Stimulated activated CD4-positive, alpha-beta T cell treated with anti-CD3 and anti-CD28 coated beads, Interleukin-1b, Interleukin-23, amount 100 ng/mL, for 4 hours (primary cell): ENCODE measurements at places on chromosomes 6 and 20.

- no peak for DNase-seq
These were observed 817 bp upstream of the SLCO4A1 start for GRCh38 chr20:62641321-62642050.

DNA sequence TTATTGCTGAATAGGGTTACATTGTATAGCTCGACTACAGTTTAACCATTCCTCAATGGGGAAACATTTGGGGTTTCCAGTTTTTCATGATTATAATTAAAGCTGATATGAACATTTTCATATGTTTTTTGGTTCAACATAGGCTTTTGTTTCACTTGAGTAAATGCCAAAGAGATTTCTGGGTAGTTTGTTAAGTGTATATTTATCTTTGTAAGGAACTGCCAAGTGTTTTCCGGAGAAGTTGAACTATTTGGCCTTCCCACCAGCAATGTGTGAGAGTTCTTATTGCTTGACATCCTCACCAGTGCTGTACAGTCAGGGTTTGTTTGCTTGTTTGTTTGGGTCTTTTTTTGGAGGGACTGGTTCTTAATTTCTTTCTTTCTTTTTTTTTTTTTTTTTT, 83.7 kb upstream of the RALY start:
- no peak for DNase-seq

GRCh38 chr20:49631856-49632418, 64.0 kb upstream of the PTGIS start:
- DNase-seq = no peak

- DNase-seq = no peak
These were observed 28.1 kb upstream of the AHI1 start for GRCh38 chr6:135525594-135525993.

GRCh38 chr6:26055719-26056582, 31.3 kb upstream of the HFE start:
- peak; percentile 59 for DNase-seq

GRCh38 chr6:145789443-145789842, 25.2 kb downstream of the FBXO30 start:
- no peak for DNase-seq

DNA sequence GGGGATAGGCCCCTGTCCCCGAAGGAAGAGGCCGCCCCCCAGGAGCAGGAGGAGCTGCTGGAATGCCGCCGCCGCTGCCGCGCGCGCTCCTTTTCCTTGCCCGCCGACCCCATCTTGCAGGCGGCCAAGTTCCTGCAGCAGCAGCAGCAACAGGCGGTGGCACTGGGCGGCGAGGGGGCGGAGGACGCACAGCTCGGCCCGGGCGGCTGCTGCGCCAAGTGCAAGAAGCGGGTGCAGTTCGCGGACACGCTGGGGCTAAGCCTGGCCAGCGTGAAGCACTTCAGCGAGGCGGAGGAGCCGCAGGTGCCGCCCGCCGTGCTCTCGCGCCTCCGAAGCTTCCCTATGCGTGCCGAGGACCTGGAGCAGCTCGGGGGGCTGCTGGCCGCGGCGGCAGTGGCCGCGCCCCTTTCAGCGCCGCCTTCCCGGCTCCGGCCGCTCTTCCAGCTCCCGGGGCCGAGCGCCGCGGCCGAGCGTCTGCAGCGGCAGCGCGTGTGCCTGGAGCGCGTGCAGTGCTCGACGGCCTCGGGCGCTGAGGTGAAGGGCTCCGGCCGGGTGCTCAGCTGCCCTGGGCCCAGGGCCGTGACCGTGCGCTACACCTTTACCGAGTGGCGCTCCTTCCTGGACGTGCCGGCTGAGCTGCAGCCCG, 630 bp downstream of the PPP1R3G start:
- no peak for DNase-seq

DNA sequence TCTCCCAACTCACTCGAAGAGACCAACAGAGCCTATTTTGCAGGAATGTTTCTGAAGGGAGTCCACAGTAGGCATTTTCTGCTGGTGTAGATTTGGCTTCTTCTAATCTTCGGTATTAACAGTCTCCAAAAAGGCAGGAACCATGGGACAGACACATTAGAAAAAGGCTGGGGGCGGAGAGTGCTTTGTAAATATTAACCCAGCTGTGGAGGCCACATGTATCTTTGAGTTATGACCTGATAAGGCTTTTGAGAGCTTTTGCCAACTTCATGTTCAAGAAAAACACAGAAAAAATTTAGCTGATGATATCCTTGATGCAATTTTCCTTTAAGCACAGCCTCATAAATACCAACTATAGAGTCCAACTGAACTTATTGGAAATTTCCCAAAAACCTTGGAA, 119.4 kb upstream of the TSHZ2 start:
- DNase-seq = no peak

DNA sequence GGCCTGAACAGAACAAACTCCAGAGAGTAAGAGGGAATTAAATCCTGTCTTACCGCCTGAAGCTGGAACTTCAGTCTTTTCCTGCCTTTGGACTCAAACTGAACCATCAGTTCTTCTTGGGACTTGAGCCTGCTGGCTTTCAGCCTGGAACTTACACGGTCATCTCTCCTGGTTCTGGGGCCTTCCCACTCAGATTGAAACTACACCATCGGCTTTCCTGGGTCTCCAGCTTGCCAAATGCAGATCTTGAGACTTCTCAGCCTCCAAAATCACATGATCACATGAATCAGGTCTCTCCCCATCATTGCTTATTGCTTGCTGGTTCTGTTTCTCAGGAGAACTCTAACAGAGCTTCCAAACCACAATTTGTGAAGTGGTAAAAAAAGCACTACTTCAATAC, 276.3 kb downstream of the KIF16B start:
- no peak for DNase-seq

GRCh38 chr6:32436995-32437836, 2.5 kb upstream of the HLA-DRA start:
- DNase-seq = no peak

DNA sequence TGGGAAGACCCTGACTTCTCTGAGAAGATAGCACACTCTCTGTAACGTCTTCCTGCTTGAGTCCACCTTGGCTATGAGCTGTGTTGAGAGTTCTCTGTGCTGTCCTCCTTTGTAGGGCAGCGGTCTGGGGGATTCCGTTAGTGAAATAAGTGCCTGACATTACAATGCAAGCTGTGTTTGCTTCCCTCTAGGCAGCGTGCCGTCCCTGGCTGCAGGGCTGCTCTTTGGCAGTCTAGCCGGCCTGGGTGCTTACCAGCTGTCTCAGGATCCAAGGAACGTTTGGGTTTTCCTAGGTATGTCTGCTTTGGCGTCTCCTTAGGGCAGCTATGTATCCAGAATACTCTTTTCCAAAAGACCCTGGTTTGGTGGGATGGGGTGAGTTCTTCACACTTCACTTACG, 2.8 kb downstream of the TMEM14C start:
- no peak for DNase-seq

DNA sequence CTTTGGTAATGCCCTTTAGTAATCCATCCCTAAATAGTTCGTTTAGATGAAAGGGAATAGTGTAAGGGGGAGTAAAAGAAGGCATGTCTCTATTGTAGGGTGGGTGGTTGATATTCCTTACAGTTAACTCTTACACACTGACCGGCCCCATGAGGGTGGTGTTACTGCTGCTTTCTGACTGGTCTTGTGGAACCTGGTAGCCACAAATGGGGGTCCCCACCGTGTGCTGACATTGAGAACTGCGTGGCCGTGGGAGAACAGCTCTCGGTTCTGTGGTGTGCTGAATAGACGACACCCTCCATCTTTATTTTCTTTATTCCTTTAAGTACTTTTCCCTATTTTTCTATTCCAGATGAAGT, 19.3 kb downstream of the MRAP2 start:
- no peak for DNase-seq

DNA sequence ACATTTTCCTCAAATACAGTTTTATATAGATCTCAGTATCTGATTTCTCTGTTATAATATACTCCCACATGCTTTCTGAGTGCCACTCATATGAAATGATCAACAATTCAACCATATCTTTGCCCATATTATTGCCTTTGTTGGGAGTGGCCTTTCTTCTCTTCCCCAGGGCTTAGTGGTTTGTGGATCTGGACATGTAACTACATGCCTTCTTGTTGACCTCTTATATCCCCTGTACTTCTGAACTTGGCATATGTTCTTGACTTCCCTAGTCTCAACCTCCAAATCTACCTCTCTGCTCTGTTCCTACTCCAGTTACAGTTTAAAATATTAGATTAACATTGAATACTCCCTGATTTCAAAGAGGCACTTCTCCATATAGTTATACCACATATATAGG, 34.3 kb upstream of the PRIM2 start:
- no peak for DNase-seq

DNA sequence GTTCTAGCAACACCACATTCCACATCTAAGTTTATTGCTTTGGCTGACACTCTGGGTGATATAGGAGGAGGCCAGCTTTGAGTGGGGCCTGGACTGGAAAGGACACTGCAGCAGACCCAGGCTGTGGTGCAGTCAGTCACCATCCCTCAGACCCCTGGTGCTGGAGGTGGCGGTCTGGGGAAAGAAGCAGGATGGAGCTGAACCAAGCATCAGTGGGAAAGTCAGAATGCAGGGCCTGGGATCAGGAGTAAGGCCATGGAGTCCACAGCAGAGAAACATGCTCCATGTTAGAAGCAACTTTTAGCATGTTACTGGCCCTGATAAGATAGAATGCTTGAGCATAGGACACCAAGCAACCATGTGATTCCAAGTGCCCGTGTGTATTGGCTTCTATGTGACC, 5.9 kb downstream of the HLA-A start:
- DNase-seq = no peak

DNA sequence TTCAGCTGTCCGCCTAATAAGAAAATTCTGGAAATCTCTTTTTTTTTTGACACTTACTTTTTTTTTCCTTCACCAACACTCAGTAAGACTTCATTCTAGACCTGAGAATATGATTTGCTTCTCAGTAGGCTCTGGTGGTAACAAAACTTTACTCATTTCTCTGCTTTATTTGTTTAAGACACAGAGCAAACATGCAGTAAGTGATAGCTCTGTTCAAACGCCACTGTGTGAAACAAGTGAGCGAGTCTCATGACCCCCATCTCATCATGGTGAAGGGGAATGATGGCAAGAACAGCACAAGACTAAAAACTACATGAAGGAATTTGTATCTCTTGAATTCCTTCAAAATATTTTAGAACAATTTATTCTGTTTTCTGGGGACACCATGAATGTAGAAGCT, 541.6 kb upstream of the POU3F2 start:
- no peak for DNase-seq

DNA sequence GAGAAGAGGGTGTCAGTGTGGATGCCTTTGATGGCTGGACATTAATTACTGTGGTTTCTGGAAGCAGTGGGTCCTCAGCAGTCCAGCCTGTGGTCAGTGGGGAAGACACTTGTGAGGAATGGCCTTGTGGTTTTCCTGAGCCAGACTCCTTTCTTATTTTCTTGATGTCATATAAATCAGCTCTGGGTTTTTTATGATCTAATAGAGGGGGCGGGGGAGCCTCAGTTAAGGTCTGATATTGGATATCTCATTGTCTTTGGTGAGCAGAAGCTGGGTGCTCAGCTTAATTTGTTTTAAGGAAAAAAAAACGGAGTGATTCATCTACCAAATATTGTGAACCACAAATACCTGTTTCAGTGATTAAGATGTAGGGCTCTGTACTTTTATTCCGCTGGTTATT, 62.1 kb downstream of the OTOR start:
- DNase-seq = no peak

GRCh38 chr20:7214081-7214740, 446.7 kb downstream of the BMP2 start:
- DNase-seq = no peak

DNA sequence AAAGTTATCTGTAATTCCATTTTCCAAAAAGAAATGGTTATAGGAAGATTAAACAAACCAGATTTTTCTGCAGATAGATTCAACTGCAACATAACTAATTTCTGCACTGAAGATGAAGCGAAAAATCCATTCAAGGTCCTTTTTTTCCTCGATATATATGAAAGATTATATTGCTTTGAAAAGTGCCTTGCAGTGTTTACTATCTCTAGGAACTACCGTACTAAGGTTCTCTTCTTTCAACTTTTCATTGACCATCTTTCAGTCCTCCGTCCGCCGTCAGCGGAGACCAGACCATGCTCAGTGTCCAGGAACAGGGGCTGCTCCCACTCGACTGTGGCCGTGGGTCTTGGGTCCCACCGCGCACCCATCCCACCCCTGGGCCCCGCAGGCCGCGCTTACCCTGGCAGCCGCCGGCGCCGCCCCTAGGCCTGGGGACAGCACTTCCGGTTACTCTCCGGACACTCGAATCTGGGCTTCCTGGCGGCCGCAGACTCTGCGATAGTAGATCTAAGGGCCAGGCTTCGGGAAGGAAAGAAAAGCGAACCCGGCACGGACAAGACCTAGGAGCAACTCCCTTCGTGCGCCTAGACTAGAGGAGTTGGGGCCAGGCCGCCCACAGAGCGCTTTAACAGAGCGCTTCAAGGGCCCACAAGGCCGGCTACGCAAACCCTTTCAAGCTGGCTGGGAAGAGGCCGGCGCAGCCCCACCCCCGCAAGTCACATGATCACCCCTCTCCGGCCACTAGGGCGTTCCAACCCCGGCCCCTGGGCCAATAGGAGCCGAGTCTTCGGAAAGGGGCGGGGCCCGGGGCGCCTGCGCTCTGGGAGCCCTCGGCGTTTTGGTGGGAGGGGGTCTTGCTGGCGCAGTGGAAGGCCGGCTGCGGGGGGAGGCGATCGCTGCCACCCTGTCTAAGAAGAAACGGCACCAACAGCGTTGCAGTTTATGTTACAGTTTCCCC, at the start of gene ZNF322:
ZNF322 (minus strand) TSS at position 705 of the 958 bp plus-strand sequence. CDS start 21,193 bp downstream, outside the sequence.
- peak; percentile 80 for DNase-seq

GRCh38 chr6:40355532-40355931, 231.6 kb downstream of the LRFN2 start:
- no peak for DNase-seq

GRCh38 chr6:48825501-48826151, 637.4 kb downstream of the MMUT start:
- no peak for DNase-seq

- no peak for DNase-seq
These were observed 3.6 kb downstream of the PAK5 start for GRCh38 chr20:9835302-9835701.

DNA sequence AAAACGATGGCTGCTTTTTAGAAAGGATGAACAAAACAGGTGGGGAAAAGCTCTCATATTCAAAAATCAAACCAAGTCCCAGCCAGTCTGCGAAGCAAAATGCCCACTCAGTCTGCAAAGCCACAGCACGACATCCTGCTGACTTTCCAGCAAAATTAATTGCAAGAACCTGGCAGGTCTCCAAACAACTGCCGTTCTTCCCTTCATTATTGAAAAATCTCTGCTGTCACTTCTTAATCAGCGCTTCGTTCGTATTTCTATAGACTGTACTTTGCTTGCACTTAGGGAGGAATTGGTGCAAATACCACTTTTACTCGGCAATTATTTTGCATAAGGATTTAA, 222.4 kb downstream of the CBLN4 start:
- no peak for DNase-seq

- DNase-seq = no peak
These were observed 223.7 kb downstream of the GMDS start for GRCh38 chr6:2021713-2022125.

GRCh38 chr6:100488244-100488643, 23.5 kb upstream of the SIM1 start:
- no peak for DNase-seq

- no peak for DNase-seq
These were observed 27.1 kb downstream of the SPACA1 start for GRCh38 chr6:88074791-88075190.

GRCh38 chr6:88538130-88538706, 372.1 kb upstream of the CNR1 start:
- no peak for DNase-seq
